NCI-H1105 (cell line): ENCODE measurements at places on chromosomes 1 and 21.

GRCh38 chr1:107550358-107550757 lies 409.5 kb downstream of the NTNG1 start:
- no peak for DNase-seq

DNA sequence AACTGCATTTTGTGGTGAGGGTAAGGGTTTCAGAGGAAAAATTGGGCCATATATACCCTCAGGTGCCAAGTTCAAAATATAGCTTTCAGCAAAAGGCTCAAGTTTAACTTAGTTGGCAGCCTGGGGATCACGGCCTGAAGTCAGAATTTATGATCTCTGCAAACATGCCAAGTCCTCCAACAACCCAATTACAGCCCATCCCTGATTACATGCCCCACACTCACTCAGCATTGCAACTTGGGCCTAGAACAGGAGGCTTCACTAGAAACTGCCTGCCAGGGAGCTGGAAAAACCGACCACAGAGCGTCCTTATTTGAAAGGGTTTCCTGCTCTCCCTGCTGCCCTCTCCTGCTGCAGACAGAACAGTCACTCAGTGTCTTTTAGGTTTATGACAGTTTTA lies 12.4 kb downstream of the FYB2 start:
- no peak for DNase-seq

- no peak for DNase-seq
These were observed 90.1 kb upstream of the BCL10 start for GRCh38 chr1:85366391-85367170.

GRCh38 chr1:22256213-22256512 lies 113.3 kb upstream of the WNT4 start:
- DNase-seq, result no peak

DNA sequence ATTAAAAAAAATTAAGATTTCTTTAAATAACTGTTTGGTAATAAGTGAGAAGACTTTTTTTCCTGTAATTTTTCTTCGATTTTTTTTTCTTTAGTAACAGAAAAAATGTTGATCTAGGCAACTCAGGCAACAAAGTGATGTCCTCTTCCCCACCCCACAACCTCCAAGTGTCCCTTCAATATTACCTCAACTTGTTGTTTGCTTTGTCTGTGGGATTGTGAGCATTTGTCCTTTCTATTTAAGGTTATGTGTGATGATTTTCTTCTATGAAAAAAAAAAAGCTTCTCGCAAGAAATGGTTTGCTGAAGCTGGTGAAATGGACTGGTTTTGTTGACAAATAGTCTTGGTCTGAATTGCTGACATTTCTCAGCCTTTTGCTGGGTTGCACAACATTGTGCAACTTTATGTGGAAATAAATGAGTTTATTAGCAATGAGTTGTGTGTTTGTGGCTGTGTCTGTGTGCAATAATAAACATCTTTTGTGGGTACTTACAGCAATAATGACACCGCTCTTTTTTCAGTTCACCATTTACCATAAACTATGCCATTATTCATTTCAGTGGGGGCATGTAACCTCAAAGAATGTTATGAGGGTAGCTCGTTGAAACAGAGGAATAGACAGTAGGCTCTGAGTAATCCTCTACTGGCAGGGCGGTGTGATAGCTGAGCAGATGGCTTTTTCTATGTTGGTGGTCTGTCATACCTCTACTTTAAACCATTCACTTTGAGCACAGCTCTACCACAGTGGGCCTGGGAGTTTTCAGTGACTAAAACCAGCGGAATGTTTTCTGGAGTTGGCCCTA lies 218.4 kb downstream of the HLX start:
- no peak for DNase-seq

- no peak for DNase-seq
These were observed 93.3 kb downstream of the SPSB1 start for GRCh38 chr1:9385801-9386573.

GRCh38 chr1:221783936-221784335 lies 42.0 kb upstream of the DUSP10 start:
- DNase-seq, result no peak

DNA sequence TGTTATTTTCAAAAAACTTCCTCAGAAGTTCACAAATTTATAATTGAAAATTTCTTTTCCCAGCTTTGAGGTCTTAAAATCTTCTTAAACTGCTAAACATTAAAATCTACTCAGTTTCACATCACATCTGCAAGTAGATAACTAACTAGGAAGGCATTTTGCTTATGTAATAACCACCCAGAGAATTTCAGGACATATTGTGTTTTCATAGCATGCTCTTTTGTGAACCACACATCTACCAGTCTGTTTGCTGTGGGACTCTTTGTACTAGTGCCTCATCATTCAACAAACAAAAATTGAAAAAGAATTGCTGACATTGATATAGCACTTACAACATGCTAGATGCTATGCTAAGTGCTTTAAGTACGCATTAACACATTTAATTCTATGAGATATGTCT lies 31.6 kb upstream of the C1orf146 start:
- DNase-seq, result no peak
